ENCODE measurements at places on chromosomes 1 and 21. TPM values are rescaled to one million over a fixed set of nuclear protein-coding genes. Genes with fewer than 3 reads are reported as not detected.

- DNase-seq, result no peak
These were observed 13.5 kb upstream of the LORICRIN start for GRCh38 chr1:153246018-153246417.

DNA sequence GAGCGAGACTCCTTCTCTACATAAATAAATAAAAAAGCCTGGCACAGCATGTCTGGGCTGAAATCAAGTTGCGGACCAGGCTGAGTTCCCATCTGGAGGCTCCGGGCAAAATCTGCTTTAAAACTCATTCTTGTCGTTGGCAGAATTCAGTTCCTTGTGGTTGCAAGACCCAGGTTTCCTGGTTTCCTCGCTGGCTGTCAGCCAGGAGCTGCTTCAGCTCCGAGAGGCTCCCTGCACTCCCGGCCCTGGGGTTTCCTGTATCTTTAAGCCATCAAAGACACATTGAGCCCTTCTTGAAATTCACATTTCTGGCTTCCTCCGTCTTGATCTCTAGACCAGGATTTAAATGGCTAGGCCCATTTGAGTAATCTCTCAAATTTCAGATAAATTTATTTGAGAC lies 20.6 kb upstream of the SCCPDH start:
- no peak for DNase-seq

- no peak for DNase-seq
These were observed 68.3 kb upstream of the ARHGAP29 start for GRCh38 chr1:94305704-94306103.

- no peak for DNase-seq
These were observed 118.2 kb downstream of the RIPK4 start for GRCh38 chr21:41648591-41649031.

DNA sequence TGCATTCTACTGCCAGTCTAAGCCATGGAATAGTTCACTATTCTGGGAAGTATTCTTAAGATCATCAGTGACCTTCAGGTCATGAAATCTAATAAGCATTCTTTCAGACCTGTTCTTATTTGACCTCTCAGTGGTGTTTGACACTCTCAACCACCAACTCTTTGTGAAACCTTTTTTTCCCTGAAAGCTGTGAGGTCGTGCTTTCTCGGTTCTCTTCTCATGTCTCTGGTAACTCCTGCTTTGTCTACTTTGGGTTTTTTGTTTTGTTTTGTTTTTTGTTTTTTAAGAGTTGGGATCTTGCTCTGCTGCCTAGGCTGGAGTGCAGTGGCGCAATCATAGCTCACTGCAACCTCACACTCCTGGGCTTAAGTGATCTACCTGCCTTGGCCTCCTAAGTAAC lies 56.3 kb downstream of the POU2F1 start:
- no peak for DNase-seq

- no peak for DNase-seq
These were observed 12.8 kb downstream of the MAB21L3 start for GRCh38 chr1:116123837-116124533.

- DNase-seq, result no peak
These were observed 26.8 kb downstream of the PTTG1IP start for GRCh38 chr21:44846485-44847260.

LCE1B gene
- total RNA-seq, result not detected

COL8A2 gene
- total RNA-seq, result 16.2 TPM

DNA sequence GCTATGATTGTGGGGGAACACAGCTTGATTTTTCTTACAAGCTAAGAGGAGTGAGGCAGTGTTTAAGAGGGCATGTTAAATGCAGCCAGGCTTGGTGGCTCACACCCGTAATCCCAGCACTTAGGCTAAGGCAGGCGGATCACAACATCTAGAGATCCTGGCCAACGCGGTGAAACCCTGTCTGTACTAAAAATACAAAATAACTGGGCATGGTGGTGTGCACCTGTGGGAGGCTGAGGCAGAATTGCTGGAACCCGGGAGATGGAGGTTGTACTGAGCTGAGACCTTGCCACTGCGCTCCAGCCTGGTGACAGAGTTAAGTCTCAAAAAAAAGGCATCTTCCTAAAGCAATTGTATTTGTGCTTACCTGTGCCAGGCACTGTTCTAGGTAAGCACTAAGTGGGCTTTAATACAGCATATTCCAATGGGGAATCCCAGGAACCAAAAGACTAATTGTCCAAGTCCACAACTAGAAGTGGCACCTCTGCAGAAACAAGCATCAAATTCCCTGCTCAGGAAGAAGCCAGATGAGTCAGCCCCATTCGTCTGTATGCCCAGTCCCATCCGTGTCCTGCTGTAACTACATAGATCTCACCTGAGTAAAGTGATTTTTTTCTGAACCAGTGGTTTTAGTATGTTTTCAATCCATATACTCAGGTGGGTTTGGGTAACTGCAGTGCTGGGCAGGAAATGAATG lies 4.6 kb downstream of the RCC1 start:
- no peak for DNase-seq

All from upper lobe of right lung (tissue), 1 donor.